ENCODE measurements at places on chromosomes 2 and 18.
A peak's percentile ranks its signal among the peaks of the same experiment; 100 is the strongest.

DNA sequence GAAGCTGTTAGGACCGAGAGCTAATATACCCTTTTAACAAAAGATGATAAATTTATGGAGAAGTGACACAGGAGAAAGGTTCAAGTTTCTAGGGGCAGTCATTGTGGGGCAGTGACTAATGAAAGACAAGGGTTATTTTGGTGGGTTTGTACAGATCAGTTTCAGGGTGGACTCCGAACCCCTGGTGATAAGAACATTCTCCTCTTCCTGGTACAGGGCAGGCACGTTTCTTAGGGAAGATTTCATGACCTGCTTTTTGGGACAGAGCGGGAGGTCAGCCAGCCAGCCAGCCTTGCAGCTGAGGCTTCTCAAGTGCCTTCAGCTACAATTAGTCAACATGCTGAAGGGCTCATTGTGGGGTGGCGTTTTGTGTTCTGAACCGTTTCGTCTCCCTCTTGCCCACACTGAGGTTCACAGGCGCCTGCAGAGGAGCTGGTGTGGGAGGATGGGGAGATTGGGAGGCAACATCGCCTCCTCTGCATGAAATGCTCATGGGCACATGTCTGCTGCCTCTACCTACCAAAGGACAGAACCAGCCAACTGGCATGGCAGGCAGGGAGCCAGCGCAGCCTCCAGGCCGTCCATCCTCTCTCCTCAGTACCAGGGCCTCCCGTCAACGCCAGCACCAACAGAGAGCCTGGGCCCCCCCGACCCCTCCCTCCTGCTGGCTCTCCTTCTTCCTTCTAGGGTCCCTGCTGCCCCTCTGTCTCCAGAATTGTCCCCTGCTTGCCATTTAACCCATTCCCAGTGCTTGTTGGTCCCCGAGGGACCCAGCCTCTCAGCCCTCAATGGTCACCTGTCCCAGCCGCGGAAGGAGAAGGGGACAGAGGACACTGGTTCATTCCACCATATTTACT lies 9.6 kb downstream of the CHMP1B start:
- DNase-seq = no peak

GRCh38 chr2:134919341-134920210 lies 954 bp downstream of the CCNT2 start:
- peak; percentile 4 for DNase-seq

- no peak for DNase-seq
These were observed 60.2 kb downstream of the CDCA7 start for GRCh38 chr2:173414823-173415322.

DNA sequence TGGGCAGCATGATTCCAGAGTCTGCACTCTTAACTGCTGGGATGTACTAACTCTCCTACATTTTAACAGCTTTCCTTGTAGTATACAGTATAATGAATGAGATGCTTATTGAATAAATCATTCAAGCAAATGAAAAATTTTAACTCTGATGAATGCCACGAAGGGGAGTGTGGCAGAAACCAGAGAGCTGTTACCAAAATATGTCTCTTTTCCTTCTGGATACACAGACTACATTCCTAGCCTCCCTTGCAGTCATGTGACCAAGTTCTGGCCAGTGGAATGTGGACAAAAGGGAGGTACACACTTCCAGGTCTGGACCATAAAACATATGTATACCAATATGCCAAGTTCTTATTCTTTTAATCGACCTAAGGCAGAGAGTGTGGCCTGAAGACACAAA lies 1.7 kb upstream of the EML4 start:
- no peak for DNase-seq

DNA sequence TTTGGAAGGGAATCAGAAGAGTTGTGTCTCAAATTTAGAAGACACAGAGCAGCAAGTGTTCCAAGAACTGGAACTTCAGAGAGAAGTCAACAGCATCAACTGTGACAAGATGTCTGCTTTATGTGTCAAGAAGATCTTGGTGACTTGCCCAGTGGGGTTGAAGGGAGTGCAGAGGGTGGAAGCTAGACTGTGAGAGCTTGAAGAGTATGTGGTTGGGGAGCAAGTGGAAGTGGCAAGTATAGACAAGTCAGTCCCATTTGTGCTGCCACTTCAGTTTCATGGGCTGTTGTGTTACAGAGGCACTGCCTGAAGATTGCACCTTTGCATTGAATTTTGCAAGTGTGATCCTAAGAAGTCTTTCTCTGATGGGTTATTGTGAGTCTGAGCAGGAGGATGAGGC lies 68.7 kb upstream of the MC2R start:
- no peak for DNase-seq

GRCh38 chr2:233029321-233029720 lies 3.2 kb upstream of the NEU2 start:
- DNase-seq = no peak

GRCh38 chr2:84801811-84802210 lies 79.1 kb downstream of the TRABD2A start:
- no peak for DNase-seq

DNA sequence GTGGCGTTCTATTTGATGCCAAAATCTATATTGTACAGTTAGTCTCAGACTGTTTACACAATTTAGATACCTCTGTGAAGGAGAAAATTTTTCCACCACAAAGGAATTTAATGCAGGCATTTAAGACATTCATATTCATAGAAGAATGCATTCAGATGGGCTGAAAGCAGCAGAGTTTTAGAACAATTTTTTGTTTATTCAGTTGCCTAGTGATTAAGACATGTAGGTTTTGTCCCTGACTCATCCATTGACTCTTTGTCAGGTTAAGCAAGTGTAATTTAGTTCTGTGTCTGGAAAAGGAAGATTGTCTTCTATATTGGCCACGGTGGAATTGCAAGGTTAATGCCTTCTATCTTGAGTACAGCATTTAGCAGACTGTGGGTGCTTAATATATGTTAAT lies 515.0 kb downstream of the PARD3B start:
- DNase-seq = no peak

DNA sequence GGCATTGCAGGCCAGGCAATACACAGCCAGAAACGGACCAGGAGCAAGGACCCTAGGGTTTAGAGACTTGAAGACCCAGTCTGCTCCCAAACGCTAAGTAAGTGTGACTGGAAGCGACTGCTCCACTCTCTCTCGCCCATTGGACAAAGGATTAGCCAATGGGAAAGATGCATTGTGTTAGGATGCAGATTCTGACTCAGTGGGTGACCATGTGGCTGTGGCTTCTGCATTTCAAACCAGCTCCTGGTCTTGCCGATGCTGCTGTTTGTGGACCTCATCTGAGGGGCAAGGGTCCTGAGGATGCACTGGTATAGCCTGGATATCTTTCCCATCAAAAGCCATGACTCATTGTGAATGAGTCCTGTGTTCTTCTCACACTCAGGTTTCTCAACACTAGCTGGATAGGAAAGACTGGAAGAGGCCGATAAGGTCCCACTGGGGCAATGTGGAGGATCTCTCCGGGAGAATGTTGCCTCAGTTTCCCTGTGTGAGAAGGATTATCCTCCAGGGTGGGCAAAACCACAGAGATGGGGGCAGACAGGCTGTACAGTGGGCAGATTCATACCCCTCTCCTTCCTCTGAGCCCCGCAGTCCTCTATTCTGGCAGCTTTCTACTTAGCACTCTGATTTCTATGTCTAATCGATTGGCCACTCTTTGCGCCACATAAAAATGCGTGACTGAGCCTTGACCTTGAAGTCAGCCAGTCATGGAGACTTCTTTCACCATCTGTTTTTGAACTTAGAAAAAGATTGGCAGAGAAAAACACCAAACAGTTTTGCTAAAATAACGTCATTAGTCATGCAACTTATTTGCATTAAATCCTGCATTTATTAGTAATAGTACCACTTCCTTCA lies 257.1 kb downstream of the PRKCE start:
- DNase-seq = no peak

- peak; percentile 22 for DNase-seq
These were observed 157.3 kb upstream of the SALL3 start for GRCh38 chr18:78822171-78822948.

GRCh38 chr2:47388888-47389287 lies 14.1 kb upstream of the MSH2 start:
- no peak for DNase-seq

DNA sequence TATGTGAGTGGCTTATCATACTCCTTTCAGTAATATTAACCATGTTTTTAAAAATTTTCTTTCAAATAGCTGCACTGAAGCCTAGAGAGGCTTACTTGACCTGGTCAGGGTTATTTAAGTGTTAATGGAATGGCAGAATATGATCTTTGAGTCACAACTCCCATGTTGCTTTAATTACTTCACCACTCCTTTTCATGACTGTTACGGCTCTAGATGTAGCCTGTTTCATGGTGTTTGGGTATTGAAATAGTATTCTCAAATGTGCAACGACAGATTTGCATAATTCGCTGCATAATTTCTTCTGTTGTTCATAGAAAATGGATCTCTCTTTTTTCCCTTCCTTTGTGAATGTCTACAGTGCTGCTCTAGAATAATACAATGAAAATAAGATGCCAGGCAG lies 51.6 kb upstream of the PLA2R1 start:
- no peak for DNase-seq

- DNase-seq = peak; percentile 48
These were observed 1.0 kb upstream of the ZNF532 start for GRCh38 chr18:58863539-58864145.

DNA sequence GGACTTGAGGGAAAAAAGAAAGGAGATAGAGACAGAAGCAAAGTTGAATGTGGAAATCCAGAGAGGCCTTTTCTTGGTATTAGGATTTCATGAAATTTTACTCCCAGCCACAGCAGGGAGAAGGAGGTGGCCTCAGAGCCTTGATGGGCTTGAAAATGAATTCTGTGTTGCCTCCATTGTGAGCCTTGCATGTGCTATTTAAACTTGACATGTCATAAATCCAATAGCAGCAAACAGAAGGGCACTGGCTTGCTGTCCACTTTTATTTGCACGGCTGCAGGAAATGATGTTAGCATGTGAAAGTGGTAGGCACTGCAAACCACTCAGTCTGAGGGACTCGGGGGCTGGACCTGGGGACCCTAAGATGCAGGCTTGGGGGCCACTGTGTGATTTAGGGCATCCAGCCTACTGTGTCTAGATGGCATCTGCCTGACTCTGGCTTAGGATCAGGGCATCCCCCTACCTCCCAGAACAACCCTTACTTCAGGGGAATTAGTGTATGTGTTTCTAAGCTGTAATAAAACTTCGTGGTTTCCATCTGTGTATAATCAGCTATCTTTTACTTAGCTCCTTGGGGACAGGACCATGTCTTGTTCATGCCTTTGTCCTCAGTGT lies 139.1 kb upstream of the SKOR2 start:
- no peak for DNase-seq

DNA sequence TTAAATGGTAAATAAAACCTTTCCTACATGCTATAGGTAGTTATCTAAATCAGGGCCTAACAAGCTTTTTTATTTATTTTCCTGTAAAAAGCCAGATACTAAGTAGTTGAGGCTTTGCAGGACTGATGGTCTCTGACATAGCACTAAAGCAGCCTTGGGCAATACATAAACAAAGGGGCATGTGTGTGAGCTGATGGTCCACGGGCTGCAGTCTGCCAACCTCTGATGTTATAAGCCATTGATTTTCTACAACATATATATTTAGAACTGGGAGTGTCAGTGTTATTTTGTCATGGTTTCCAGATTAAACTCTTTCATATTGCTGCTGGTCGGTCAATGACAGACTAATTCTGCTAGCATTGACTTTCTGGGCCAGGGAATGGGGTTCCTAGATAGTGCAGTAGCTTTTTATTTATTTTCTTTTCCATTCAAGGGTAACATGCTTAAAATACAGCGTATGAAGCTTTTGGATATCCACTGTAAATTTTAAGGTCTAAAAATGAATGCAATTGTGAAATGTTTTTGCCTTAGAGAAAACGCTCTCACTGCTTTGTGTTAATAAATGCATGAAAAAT lies 134.0 kb downstream of the NEDD4L start:
- no peak for DNase-seq

- peak; percentile 13 for DNase-seq
These were observed 388.6 kb upstream of the TNP1 start for GRCh38 chr2:217248312-217248935.

DNA sequence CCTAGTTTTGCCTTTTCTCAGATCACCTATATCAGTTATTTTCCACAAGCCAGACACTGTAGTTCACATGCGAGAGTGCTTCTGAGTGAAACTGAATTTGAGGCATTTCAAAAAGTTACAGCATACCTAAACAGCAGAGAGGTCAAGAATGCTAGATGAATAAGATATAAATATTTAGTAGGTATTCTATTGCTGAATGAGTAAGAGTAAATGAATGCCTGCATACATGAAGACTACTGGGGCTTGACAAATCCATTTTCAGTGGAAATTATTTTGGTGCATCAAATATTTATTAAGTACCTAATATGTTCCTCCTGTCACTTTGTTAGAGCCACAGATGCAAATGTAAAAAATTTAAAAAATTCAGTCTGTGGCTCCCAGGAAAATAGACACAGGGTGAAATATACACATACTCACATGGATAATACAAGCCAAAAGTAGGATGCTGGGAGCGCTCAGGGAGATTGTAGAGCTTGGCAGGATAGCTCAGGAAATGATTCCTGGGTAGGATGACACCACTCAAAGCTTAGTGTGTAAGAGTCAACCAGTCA lies 27.6 kb upstream of the CDC42EP3 start:
- DNase-seq = no peak

GRCh38 chr18:8562919-8563318 lies 46.3 kb upstream of the RAB12 start:
- DNase-seq = no peak

- no peak for DNase-seq
These were observed 548 bp upstream of the FBLN7 start for GRCh38 chr2:112137516-112138158.

- DNase-seq = peak; percentile 9
These were observed 179.5 kb downstream of the EIPR1 start for GRCh38 chr2:3198119-3198518.

GRCh38 chr2:193527146-193527545 lies 1332.4 kb upstream of the TMEFF2 start:
- DNase-seq = no peak

DNA sequence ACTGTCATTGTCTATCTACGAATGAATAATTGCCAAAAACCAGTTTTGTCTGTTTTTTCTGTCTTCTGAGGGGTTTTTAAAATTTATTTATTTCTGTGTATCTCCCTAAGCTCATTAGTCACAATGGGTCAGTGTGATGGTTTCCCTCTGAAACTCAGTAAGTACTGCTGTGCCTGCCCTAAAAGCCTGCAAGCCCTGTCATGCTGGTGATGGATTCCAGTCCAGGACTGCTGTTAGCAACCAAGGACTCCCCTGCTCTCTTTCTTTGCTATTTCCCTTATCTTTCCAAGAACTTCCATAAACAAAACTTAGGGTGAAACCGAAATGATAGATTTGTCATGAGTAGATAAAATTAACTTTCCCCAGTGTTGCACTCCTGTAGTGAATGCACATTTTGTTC lies 11.8 kb upstream of the DSG2 start:
- no peak for DNase-seq

Data from NCI-H2081 (cell line).